Spinal cord (tissue), 10 donors: ENCODE measurements at places on chromosomes 2 and 18.

GRCh38 chr18:69947361-69948133 lies at the start of gene CD226:
Gene CD226, minus strand, starts transcription at chr18:69947873. Its CDS starts 467 bp downstream, at chr18:69947406.
- no peak for DNase-seq

DNA sequence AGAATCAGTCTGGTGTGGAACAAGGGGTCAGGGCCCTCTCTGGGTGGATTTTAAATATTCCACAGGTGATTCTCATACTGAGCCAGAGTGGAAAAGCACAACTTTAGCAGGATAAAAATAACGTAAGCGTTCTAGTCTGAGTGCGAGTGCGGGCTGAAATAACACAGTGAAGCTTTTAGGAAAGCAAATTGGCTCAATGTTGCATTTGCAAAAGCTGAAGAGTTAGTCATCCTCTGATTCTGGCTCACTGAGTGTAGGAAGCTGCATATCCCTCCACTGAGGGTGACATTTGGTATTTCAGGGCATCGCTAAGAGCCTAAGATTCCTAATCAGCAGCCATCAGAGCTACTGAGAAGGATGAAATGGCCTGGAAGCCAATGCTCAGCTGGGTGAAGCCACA lies 134.7 kb downstream of the RIF1 start:
- no peak for DNase-seq

DNA sequence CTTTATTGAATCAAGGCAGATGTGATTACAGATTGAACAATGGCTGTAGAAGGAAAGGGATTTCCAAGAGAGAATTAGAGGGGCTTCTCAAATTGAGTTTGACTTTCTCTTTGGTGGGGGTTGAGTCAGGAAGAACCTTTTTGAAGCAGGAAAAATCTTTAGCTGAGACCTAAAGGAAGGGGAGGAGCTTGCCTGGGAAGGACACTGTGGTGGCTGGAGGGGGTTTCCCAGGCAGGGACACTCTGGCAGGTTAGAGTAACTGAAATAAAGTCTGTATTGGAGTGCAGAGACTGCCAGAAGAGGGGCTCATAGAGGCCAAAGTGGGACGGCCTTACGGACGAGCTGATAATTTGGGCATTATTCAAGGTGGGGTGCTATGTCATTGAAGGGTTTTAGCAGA lies 69.3 kb downstream of the NEDD4L start:
- DNase-seq: no peak

DNA sequence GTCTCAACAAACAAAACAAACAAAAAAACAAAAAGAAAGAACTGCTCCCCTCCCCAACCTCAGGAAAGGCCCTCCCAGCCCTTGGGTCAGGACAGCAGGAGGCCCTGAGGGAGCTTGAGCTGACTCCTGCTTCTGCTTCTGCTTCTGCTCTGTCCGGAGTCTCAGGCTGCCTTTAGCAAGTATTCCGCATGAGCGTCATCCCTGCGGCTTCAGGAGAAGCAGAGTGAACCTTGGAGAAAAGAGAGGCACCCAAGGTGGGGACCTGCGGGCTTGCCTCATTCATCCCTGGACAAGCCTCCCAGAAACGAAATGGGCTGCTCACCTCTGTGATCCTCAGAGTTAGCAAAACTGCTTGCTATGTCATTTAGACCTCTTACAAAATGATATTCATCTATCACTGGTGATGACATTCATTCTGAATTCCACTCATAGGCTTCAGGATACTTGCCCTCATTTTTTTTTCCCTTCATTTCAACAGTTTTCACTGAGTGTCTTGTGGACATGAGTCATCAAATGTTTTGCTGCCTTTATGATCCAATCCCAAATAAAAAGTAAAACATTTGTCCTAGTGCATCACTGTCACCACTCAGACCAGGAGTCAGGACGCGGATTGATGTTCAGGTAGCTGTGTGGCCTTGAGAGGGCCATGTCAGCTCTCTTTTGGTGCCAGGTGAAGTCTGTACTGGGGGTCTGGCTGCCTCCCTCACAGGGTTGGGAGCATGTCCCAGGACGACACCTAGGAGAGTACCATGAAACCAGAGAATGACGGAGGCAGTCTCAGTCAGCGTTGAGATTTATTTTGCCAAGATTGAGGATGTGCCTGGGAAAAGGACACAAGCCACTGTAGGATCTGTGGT lies 51.7 kb downstream of the IMPA2 start:
- no peak for DNase-seq

- no peak for DNase-seq
Measured at GRCh38 chr18:57965246-57965645, 78.8 kb upstream of the NEDD4L start.

DNA sequence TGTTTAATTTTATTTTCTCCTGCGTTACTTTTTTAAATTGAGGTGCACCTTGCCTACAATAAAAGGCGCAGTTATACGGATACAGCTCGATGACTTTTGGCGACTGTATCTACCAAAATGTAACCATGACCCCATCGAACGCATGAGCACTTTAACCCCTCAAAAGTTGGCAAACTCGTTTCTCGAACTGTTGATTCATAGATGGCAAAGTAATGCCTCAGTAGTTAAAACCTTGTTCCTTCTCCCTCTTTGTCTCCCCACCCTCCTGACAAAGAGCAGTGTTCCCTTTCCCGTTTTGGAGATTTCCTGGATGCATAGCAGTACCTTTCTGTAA lies 577 bp downstream of the MOGAT1 start:
- DNase-seq: no peak

GRCh38 chr2:18408638-18409037 lies 151.8 kb downstream of the RDH14 start:
- DNase-seq: peak; percentile 47

- DNase-seq: peak; percentile 36
Measured at GRCh38 chr18:74342416-74343043, 26.9 kb downstream of the C18orf63 start.

GRCh38 chr2:221167561-221167960 lies 404.5 kb downstream of the EPHA4 start:
- DNase-seq: peak; percentile 61

- no peak for DNase-seq
Measured at GRCh38 chr2:128440666-128441340, 122.1 kb upstream of the HS6ST1 start.

- no peak for DNase-seq
Measured at GRCh38 chr2:11157296-11157695, 2.0 kb downstream of the SLC66A3 start.

DNA sequence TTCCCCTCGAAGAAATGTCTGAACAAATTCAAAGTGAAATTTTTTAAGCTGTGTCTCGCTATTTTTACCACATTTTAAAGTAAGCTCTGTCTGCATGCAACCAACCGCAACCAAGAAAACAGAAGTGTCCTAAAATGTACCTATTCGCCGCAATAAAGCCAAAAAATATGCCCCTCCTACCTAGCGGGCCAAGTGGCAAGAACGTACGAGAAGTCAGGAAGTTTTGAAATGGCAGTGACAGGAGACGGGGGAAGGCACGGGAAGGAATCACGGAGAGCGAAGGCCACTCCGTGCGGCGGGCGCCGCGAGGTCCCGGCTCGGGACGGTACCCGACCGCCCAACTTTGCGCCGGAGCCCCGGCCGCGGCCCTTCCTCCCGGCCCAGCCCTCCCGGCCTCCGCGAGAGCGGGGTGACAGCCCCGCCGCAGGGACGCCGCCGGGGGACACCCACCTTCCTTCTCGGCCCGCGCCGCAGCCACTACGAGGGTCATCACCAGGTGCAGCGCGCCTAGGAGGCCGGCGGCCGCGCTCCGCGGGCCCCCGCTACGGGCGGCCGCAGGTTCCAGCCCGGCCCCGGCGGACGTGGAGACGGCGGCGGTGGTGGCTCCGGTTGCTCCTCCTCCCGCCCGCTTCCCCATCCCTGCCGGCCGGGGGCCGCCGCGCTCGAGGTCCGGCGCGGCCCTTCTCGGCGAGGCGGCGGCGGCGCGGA lies 568 bp downstream of the TMEM131 start:
- DNase-seq: no peak

GRCh38 chr2:159300586-159300985 lies 14.1 kb upstream of the WDSUB1 start:
- DNase-seq: no peak

DNA sequence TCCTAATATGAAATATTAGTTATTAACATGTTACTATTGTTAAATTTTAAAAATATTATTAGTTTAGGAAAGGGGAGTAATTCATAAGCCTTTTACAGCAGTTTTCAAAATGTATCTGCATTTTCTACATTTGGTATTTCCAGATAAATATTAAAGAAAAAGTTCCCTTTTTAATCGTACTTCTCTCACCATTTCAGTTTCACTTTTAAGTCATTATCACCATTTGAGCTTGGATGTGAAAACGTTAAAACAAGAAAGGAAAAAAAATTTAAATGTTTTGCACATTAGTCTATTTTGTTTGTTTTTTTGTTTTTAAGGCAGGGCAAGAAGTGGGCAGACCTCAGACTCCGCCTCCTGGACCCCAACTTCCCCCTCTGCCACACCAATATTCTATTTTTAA lies 3.3 kb upstream of the SRSF7 start:
- DNase-seq: no peak

DNA sequence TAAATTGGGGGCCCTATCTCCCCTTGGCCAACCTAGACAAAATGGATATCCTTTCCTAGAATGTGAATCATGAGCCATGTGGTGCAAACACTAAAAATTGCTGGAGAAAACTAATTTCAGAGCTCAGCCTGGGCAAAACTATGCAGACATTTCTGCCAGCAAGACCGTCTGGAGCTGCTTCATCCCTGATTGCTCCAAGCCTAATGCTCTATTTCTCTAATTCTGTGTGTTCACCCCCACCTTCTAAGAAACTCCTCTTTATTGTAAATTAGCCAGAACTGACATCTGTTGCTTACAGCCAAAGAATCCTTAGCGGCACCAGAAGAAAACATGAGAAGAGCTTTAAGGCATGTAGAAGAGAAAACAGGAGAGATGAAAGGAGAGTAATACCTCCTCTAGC lies 337.7 kb upstream of the CHAC2 start:
- no peak for DNase-seq

DNA sequence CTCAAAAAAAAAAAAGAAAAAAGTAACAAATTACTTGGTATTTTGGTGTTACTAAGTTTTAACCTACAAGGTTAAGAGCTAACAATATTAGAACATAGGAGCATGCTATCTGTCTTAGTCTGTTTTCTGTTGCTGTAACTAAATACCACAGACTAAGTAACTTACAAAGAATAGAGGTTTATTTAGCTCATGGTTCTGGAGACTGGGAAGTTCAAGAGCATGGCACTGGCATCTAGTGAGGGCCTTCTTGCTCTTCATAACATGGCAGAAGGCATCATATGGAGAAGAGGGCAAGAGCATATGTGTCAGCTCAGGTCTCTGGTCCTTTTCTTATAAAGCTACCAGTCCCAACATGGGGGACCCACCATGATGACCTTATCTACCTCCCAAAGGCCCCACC lies 36.5 kb downstream of the SMARCAL1 start:
- DNase-seq: no peak

- DNase-seq: no peak
Measured at GRCh38 chr2:233395687-233396086, 41.4 kb downstream of the DGKD start.

- peak; percentile 66 for DNase-seq
Measured at GRCh38 chr2:65300134-65300760, 72.6 kb downstream of the ACTR2 start.

DNA sequence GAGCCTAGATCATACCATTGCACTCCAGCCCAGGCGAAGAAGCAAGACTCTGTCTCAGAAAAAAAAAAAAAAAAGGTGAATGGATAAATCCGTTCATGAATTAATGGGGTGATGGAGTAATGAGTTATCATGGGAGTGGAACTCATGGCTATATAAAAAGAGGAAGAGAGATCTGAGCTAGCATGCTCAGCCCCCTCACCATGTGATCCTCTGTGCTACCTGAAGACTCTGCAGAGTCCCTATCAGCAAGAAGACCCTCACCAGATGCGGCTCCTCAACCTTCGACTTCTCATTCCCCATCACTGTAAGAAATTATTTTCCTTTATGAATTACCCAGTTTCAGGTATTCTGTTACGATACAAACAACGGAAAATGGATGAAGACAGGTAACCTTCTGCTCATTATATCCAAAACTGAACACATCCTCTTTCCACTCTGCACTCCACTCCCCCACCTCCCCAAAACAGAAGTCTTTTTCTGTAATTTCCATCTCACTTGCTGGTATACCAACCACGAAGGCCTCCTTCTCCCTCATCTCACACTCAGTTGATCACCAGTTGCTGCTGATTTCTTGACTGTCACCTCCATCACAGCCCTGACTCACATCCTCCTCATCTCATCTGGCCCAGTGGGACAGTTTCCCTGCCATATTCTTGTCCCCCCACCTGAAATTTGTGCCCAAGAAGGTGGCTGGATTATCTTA lies 8.8 kb downstream of the RETREG2 start:
- no peak for DNase-seq

GRCh38 chr2:167944825-167945659 lies 302.4 kb downstream of the STK39 start:
- no peak for DNase-seq

GRCh38 chr2:102345329-102345920 lies 10.2 kb upstream of the IL18R1 start:
- no peak for DNase-seq

- DNase-seq: peak; percentile 96
Measured at GRCh38 chr2:27211943-27212625, at the start of the genes ATRAID and SLC5A6. Gene ATRAID, plus strand, starts transcription at chr2:27212041. Its CDS starts 328 bp downstream, at chr2:27212369. Gene SLC5A6, minus strand, starts transcription at chr2:27212268. Its CDS starts 4,618 bp downstream, at chr2:27207650.

DNA sequence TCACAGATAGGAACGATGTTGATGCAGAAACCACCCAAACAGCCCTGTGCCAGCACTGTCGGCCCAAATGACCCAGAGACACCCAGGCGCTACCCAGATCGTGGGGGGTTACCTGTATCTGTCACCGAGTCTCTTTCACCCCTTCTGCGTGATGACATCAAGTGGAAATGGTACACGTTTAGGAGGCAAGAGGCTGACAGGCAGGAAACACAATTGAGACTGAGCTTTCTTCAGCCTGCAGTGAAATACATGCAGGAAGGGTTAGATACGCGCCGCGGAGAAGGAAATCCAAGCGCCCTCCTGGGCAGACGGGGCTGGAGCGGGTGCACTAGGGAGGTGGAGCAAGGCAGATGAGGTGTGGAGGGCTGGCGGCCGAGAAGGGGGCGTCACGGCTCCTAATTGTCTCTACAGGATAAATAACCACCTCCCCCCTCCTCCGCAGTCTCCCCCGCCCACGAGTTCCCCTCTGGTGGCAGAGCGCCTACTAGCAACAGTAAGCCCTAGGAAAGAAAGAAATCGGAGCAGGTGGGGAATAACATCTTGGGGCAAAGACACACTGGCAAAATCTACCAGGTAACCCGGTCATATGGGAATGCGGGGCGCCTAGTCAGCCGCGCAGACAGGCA lies at the start of gene RNF152:
Gene RNF152, minus strand, starts transcription at position 325 of the 626 bp plus-strand sequence. CDS start 76,544 bp downstream, outside the sequence.
- DNase-seq: peak; percentile 93

GRCh38 chr2:212364112-212364985 lies 174.3 kb downstream of the ERBB4 start:
- DNase-seq: peak; percentile 44

DNA sequence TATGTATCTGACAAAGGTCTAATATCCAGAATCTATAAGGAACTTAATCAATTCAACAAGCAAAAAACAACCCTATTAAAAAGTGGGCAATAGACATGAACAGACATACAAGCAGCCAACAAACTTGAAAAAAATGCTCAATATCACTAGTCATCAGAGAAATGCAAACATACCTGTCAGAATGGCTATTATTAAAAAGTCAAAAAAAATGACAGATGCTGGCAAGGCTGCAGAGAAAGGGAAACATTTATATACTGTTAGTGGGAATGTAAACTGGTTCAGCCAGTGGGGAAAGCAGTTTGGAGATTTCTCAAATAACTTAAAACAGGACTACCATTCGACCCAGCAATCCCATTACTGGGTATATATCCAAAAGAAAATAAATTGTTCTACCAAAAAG lies 21.6 kb downstream of the SESTD1 start:
- DNase-seq: no peak
